SK-MEL-5 (cell line): ENCODE measurements at places on chromosomes 5 and 9.

- DNase-seq: peak; percentile 19
Measured at GRCh38 chr5:133828722-133829121, 139.7 kb downstream of the C5orf15 start.

DNA sequence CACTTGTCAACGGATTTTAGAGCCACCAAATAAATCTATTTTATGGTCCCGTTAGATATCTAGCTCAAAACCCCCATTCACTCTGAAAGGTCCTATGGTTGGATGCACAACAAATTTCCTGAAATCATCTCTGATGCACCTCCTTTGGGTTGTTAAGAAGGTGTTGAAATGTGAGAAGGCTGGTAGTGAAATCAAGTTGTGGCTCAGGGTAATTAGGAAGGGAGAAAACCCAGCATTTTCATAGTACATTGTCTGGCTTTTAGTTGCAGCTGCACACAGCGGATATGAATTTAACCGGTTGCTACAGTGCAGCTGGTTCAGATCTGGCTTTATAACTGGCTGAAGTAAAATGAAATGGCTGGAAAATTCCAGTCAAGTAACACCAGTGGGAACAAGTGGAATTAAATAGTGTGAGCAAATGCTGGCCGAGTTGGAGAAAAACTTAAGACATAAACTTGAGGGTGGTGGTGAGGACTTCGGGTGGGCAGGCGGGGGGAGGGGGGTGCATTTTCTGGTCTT, 17.6 kb downstream of the RGMB start:
- DNase-seq: no peak

DNA sequence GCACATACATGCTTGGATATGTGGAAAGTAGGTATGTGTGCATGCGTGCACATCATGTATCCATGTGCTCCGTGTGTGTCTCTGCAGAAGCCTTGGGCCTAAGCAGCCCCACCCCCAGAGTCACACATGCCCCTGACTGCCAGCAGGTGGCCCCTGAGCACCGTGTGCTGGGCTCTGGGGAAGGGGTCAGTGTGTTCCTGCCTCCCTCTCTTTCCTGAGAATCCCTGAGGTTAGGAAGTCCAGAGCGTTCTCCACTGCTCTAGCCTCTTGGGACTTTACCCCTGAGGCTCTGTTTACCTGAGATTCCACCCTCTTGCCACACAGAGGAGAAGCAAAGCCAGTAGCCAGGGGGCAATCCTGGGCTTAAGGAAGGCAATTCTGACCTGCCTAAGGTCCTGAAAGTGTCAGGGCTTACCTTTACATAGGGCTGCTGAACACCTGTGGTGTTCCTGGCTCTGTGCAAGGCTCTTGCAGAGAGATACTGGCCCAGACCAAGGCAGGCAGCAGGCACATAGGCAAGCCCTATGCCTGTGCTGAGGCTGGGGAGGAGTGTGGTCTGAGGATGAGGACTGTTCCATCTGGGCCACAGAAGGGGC, 207.3 kb downstream of the TMEM38B start:
- DNase-seq: peak; percentile 78

DNA sequence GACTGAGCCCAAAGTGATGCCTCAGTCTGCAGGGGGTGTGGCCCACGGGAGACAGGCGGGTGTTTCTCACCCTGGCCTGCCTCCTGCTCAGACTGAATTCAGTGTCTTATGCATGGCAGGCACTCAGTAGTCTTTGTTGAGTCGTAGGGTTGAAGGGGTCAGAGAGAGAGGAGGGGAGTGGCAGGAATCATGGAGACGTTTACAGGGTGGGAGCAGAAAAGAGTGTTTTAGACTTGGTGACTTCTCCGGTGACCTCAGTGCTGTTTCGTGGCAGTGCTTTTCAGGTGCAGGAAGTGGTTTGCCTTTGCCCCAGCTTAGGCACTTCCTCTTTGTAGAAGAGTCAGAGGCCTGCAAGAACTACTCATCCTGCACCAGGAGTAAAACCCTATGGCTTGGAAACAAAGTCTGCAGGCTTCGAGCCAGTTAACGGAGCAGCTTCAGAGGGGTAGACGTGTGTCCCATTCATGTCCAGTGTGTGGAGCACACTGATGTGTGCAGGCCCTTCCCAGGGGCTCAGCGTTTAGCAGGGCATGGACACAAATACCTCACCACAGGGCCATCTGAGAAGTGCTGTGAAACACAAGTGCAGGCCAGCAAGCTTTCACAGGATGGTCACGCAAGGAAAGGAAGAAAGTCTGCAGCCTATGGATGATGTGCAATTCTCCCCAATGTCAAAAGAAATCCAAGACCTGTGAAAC, 24.5 kb upstream of the SEMA4D start:
- DNase-seq: no peak

DNA sequence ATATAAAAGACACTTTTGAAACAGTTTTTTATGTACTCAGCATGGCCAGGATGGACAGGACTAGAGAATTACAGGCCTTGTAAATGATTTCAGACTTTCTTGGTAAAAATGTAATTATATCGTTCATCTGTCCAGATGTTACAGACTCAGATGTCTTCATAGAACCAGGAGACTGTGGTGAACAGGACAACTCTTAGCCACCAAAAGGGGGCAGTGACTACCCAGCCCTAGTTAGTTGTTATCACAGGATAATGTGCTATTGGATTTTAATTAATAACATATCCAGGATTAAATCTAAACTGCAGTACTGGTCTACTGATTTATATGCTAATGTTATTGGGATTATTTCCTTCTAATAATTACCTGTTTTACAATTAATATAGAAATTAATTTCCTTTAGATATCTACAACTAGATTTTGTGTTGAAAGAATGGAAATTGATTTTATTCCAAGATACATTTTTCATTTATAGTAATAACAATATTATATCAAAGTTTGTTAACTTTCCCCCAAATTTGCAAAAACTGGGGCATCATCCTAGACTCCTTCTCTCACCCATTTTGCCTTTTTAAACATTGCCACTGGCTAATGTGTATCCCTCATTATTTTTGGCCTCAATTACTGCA, 99.4 kb downstream of the MTREX start:
- peak; percentile 65 for DNase-seq

DNA sequence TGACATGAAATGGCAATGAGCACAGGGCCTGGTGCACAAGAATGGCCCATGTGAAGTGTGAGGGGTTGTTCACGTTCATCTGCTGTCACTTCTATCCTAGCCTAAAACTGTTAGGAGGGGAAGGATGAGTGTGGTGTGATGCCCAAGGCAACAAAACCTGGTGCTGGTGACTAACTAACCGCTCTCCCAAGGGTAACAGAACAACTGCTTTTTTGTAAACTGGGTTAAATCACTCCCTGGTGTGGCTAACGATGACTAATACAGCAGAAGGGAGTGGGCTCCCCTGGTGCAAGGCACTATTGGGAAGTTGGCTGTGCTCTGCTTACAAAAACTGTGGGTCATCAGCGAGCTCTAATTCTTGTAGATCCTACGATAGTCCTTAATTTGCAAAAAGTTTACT, 103.2 kb upstream of the VCAN start:
- DNase-seq: peak; percentile 95

DNA sequence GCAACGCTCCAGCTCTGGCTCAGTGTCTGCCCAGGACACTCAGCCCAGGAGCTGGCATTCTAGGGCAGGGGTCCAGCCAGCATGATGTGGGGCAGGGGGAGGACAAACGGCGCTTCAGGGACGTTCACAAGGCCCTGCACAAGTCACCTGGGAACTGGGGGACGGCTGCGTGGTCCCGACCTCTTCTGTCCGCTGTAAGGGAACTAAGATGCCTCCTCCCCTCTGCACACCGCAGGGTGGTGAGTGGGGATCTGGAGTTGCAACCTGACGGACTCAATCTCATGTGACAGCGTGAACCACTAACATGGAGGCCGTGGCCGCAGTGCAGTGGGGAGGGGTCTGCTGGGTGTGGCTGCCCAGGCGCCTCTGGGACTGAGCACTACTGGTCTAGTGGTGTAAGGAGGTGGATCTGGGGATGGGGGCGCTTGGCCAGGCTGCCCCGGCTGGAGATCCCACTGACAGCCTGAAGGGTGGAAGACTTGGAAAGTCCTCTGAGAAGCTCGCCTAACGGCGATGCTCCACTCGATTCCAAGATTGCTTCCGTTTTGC, 88.0 kb upstream of the RAPGEF1 start:
- no peak for DNase-seq

- DNase-seq: no peak
Measured at GRCh38 chr5:170560938-170561337, 57.1 kb downstream of the KCNIP1 start.

- DNase-seq: no peak
Measured at GRCh38 chr9:137388589-137389427, 34.2 kb downstream of the EXD3 start.

GRCh38 chr9:69122082-69122548, 52.0 kb upstream of the TJP2 start:
- peak; percentile 66 for DNase-seq

DNA sequence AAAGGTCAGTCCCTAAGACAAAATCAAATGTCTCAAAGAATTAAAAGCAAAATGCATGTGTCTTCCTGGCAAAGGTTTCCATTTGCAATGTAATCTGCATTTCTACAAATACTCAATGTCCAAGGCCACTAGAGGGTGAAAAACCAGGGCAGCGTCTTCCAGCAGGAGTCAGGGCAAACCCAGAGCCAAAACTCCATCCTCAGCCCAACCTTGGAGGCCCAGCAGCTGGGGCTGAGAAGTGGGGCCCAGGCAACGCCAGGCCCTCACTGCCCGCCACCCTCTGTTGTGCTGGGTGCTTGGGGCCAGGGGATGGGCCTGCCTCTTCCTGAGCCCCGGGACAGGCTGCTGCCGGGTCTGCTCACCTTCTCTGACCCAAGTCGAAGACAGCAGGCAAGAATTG, 200.1 kb downstream of the PAX5 start:
- DNase-seq: peak; percentile 19

GRCh38 chr5:10894445-10895054, 133.5 kb upstream of the DAP start:
- no peak for DNase-seq

- DNase-seq: no peak
Measured at GRCh38 chr5:111367115-111367514, 142.9 kb downstream of the CAMK4 start.

DNA sequence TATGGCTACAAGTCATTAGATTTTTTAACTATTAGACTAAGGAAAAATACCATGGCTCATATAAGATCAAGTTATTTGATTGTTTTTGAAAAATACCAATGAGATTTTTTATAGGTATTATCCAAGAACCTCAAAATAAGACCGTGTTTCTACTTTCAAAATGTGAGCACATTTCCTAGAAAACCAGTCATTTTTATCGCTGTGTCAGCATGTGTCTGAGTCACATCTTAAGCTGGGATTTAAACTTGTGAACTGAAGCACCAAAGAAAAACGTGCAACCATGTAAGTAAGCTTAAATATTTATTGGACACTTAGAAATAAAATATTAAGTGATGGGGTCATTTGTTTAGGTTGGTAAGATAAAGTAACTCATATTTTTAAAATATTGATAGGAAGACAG, 1676.0 kb upstream of the NUDT12 start:
- DNase-seq: no peak

DNA sequence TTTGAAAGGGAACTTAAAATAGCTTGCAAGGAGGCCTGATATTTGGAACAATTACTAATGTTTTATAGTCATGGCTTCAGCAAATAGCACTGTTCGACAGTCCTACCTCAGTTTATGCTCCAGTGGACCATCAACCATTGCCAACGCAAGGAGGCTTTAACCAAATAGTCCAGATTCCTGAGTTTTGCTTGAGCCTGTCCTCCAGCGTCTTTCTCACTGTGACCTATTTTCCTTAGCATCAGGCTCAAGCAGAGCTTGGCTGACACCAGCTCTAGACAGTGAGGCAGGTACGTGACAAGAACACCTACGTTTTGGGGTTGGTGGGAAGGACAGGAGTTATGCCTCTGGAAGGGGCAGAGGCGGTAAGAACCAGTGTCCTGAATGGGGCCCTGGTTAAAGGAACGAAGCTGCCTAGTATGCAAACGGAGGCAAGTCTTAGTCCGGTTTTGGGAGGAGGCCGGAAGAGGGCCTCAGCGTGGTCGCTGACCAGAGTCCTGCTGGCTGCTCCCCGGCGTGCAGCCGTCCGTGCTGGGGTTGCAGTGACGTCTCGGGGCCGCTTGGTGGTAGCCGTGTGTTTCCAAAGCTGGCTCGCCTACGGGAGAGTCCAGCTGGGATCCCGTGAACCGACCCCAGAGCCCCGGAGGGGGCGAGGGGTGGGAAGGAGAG, 998 bp upstream of the FGF18 start:
- peak; percentile 69 for DNase-seq

GRCh38 chr5:132566657-132567056, 9.9 kb downstream of the RAD50 start:
- no peak for DNase-seq

DNA sequence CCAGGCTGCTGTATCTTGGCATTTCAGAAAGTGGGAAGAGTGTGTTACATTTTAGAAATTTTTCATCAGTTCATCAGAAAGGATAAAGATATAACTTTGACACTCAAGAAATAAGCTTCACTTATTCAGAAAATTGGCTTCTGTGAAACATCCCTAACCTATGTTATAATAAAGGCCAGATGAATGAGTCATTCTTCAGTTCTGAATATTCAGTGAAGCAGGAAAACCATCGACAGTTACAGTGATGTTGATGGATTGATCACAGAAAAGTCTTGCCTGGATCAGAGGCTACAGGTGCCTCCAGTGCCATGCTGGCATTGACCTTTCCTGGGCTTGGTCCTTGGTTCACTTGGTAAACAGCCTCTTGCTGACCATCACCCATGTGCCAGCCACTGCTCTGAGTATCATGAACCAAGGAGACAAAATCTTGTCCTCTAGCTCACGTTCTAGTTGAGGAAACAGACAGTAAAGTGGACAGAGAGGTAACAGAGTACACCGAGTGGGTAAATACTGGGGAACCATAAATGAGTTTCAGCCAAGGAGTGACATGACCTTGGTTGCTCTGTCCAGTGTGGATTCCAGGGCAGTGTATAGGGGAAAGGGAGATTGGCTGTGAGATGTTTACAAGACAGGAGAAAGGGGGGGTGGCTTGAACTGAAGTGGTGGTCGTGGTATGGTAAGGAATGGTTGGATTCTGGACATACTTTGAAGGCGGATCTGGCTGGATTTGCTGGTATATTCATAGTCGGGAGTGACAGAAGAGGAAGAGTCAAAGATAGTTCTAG, 98.6 kb downstream of the AMBP start:
- DNase-seq: no peak

- no peak for DNase-seq
Measured at GRCh38 chr9:127423476-127423933, 677 bp upstream of the ZNF79 start.

DNA sequence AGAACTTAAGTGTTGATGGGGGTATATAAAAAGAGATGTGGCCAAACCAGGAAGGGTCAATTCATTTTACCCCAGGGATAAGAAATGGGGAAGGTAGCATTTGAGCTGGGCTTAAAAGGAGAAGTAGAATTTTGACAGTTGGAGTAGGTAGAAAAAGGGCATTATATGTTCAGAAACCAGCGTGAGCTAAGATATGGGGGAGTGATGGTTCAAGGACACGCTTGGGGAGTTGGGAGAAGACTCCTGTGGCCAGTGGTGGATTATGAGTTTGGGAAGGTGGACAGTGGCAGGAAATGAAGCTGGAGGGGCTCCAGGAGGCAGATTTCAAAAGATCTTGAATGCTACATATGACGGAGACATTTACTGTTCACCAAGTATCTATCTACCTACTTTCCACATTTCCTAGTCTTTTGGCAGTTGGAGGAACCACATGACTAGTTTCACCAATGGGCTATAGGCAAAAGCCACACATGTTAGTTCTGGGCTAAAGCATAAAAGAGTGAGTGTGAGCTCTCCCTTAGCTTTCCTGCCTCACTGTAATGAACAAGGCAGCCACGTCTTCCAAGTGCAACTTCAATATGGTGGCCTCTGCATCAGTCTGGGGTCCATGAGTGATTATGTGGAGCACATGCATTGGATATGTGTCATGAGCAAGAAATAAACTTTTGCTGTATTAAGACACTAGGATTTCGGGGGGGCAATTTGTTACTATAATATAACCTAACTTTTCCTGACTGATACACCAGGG, 15.7 kb upstream of the GSN start:
- DNase-seq: no peak
